Fibroblast of lung (primary cell): ENCODE measurements at places on chromosomes 11 and 22. TPM values are rescaled to one million over a fixed set of nuclear protein-coding genes. Genes with fewer than 3 reads are reported as not detected.

NPTXR gene
- total RNA-seq, result 1.0 and 2.0 TPM in 2 replicates

ENTHD1 gene
- not detected in 2 replicates for total RNA-seq

SRPRA gene
- total RNA-seq, result 43.1 and 52.8 TPM in 2 replicates

MPZL2 gene
- not detected in 2 replicates for total RNA-seq

PAMR1 gene
- total RNA-seq, result 159 and 189 TPM in 2 replicates

OTOG gene
- not detected in 2 replicates for total RNA-seq
